ENCODE measurements at places on chromosomes 16 and 17. TPM values are rescaled to one million over a fixed set of nuclear protein-coding genes. Genes with fewer than 3 reads are reported as not detected.

DNA sequence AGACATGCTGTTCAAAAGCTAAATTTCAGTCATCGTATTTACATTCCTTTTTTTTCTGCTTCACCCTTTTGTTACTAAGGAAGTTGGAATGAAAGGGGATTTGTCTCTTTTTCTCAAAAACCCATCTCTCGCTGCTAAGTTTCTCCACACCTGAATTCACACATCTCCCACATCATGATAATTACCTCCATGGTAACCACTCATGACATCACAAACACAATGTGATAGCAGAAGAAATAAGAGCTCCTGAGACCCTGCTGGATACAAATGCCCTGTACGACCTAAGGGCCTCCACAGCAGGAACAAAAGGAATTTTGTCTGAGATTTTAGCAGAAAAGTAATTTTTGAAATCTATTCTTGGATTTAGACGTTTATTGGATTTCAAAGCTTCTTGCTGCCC is 82.6 kb upstream of the GNAO1 start:
- DNase-seq = no peak

CTRL gene
- total RNA-seq = not detected

- DNase-seq = no peak
Observed at GRCh38 chr17:49784636-49785035, 3.8 kb upstream of the KAT7 start.

DNA sequence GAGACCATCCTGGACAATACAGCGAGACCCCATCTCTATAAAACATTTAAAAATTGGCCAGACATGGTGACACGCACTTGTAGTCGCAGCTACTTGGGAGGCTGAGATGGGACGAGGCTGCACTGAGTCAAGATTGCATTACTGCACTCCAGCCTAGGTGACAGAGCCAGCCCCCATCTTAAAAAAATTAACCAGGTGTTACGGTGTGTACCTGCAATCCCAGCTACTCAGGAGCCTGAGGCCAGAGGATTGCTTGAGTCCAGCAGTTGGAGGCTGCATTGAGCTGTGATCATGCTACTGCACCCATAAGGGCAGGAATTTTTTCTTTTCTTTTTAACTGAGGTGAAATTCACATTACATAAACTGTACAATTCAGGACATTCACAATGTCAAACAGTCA is 16.9 kb upstream of the TMC7 start:
- DNase-seq = no peak

- DNase-seq = no peak
Observed at GRCh38 chr17:27351759-27352158, 57.8 kb downstream of the WSB1 start.

GRCh38 chr16:73107371-73107770 is 59.4 kb upstream of the ZFHX3 start:
- DNase-seq = no peak

MYOCD gene
- 1.5 TPM for total RNA-seq

OTOA gene
- not detected for total RNA-seq

SOCS1 gene
- total RNA-seq = 6.6 TPM

GRCh38 chr17:51947160-51947735 is 211.3 kb downstream of the CA10 start:
- DNase-seq = no peak

GRCh38 chr17:8480011-8480976 is 44.6 kb downstream of the NDEL1 start:
- DNase-seq = no peak

- DNase-seq = no peak
Observed at GRCh38 chr16:51449441-51449840, 298.4 kb upstream of the SALL1 start.

- DNase-seq = no peak
Observed at GRCh38 chr16:84461413-84462295, 42.8 kb downstream of the MEAK7 start.

TEX14 gene
- total RNA-seq = not detected

- peak; percentile 94 for DNase-seq
Observed at GRCh38 chr16:12092544-12092921, 116.0 kb downstream of the SNX29 start.

KRTAP4-7 gene
- total RNA-seq = not detected

PRR15L gene
- total RNA-seq = not detected

DPEP2 gene
- not detected for total RNA-seq

KRTAP4-6 gene
- total RNA-seq = not detected

GRCh38 chr16:80828495-80828894 is 24.1 kb upstream of the CDYL2 start:
- no peak for DNase-seq

GRCh38 chr17:63447471-63448009 is 1.4 kb upstream of the CYB561 start:
- no peak for DNase-seq

DNA sequence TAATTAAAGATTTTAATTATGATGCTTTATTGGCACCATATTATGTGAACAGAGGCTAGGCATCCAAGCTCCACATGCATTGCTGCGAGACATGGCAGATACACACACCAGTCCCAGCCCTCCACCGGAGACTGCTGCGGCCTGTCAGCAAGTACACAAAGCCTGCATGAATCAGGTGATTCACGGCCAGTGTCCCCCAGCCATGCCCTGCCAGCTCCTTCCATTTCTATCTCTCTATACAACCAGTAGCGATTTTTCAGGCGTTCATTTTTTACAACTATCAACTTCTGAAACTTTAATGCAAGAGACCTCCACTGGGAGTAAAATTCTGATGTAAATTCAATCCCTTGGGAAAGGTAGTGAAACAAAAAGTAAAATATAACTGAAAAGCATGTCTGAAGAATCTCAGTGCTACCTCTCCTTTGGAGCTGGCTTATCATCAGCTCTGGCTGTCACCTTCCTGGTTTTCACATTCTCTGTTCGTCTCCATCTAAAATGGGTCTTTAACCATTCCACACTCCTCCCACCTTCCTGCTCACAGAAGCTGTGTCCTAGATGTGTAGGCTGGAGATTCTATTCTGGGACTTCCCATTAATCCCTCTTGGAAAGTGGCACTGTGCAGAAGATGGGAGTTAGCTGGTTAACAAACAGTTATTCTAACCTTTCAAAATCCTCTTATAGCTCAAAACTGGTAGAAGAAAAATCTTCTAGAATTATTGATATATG is 32.2 kb downstream of the HS3ST3A1 start:
- peak; percentile 61 for DNase-seq

- DNase-seq = no peak
Observed at GRCh38 chr16:11030990-11031510, 86.7 kb downstream of the CLEC16A start.

- DNase-seq = no peak
Observed at GRCh38 chr16:88807626-88808453, 3.9 kb downstream of the APRT start.

Data from M059J (cell line).